ENCODE measurements at places on chromosomes 1 and 21.

- no peak for DNase-seq
These were observed 21.0 kb downstream of the ABCG1 start for GRCh38 chr21:42239973-42240372.

DNA sequence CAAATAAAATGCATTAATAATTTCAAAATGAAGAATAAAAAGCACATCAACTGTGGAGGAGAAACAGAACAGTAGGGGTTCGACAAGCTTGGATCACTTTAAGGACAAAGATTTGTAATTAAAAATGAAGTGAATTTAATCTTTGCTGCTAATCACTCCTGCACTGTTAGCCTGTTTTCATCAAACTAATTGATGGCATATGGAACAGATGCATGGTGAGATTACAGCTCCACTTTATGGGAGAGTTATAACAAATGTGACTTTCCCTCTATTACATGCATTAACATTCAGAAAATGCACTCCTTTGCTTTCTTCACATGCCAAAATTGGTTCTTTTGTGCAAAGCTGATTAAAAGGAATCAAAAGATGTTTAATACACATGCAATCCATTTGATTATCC is 207.2 kb upstream of the C21orf91 start:
- DNase-seq, result no peak

DNA sequence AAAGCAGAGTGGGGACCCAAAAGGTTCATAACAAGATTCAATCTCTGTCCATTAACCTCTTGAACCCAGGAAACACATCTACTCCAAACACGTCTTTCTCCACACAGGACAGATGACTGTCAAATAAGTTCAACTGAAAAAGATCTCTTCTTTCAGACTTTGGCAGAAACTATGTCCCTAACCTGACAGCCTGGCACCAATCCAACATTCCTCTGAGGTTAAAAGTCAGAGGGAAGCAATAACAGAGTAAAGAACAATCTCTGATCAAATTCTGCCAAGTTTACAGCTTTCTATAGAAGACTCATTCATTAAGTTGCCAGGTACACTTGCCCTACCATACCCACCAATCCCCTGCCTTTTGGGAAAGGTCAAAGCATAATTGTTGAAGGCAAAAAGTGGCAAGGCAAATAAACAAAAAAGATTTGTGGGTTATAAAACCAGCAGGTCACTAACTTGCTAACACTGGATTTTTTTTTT is 31.9 kb downstream of the OTUD7B start:
- DNase-seq, result no peak

DNA sequence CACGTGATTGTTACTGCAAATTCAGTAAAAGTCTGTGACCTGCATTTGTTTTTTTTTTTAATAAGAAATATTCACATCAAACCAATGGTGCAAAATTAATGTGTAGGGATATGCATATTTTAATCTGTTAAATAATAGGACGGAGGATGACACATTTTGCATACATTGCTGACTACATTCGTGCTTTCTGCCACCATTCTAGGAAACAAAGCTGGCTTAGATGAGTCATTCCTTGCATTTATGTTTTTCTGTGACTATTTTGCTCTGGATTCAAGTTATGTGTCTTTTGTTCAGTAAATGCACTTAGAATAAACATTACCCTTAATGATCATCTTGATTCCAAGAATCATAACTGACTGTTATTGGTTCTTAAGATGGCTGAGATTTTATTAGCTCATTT is 23.9 kb upstream of the CYYR1 start:
- no peak for DNase-seq

DNA sequence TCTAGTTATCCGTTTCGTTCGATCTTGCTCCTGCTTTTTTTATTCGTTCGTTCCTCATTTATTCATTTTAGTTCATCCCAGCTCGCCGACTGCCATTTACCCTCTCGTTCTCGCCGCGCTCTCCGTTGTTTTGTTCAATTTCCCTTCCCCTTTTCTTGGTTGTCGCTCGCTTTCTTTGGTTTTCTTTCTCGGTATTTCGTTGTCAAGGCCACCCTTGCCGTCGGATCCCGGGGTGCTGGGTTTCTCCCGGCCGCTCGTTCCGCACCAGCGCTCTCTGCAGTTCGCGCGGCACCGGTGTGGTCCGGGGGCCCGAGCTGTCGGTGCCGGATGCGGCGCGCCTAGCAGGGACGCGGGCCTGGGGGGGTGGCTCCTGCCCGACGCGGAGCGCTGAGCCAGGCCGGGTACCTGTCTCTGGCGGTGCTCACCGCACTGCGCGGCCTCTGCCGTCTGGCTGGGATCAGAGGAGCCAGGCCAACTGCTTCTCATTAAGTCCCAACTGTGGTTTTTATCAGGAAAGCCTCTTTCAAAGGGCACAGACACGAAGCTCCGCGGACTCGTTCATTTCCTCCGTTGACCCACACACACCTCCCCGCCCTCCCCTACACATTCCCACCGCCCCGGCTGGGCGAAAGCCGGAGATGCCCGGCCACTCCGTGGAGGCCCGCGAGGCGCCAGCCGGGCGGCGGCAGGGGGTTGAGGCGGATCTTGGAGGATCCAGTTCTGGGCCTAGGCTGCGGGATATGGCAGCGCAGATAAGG is 1.6 kb downstream of the ALX3 start:
- DNase-seq, result no peak

GRCh38 chr1:54318246-54318814 is 87.9 kb downstream of the SSBP3 start:
- no peak for DNase-seq

- peak; percentile 1 for DNase-seq
These were observed 322.4 kb upstream of the DEPDC1 start for GRCh38 chr1:68819190-68819829.

- no peak for DNase-seq
These were observed 19.9 kb downstream of the TBX19 start for GRCh38 chr1:168300626-168301025.

DNA sequence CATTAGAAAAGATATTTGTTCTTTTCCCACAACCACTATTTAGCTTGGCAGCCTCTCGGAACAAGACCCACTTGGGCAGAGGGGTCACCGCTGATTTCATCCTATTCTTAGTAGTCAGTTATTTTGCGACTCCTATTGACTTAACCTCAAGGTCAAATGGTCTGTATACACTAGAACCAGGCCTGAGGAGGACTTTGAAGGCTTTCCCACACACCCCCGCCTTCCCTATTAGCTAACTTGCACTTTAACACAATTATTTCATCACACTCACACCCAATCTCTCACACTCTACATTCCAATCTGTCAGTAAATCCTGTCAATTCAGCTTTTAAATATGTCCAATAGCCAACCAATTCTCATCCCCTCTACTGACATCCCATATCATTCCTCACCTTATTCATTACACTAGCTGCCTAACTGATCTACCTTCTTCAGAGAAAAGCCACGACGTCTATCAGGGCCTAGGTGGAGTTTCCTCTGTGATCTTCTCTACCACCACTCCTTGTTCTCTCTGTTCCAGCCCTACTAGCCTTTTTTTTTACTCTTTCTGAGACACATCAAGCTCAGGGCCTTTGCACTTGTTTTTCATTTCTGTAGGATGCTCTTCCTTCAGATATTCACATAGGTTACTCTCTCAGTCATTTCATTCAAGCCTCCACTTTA is 1.0 kb upstream of the NIBAN1 start:
- no peak for DNase-seq

DNA sequence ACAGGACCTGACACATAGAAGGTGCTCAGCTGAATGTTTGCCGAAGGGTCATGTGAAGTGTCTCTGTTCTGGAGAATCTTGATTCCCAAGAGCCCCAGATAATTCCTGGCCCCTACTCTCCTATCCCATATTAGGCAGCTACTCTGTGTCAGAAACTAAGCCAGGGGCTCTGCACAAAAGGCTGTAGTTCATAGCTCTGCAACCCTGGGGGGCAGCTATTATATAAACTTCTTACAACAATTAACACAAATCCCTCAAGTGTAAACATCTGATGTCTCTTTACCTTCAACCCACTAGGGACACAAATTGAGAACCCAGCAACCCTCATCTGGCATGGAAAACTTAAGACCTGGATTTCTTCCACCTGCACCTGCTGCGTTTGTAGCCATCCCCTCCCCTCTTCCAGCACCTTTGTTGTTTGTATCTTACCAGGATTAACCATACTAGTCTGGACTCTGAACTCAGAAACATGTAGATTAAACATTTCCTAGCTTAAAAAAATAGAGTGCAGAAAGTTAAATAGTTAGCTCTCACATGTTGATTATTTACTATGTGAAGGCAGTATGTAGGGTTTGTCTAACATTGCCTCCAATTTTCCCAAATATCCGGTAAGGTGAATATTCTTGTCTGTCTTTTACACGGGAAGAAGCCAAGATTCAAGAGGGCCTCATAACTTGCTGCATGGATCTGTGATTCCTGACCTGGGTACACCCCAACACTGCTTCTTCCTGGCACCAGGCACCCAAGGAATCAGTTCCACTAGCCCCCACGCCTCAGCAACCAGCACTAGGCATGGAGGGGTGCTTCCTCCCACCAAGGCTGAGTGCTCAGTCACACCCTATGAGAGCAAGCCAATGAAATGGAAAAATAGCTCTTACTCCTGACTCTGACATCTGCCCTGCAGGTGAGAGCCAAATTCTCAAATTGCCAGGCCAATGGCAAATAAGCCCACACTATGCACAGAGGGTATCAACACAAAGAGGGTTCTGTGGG is 220.7 kb upstream of the HOOK1 start:
- DNase-seq, result no peak

DNA sequence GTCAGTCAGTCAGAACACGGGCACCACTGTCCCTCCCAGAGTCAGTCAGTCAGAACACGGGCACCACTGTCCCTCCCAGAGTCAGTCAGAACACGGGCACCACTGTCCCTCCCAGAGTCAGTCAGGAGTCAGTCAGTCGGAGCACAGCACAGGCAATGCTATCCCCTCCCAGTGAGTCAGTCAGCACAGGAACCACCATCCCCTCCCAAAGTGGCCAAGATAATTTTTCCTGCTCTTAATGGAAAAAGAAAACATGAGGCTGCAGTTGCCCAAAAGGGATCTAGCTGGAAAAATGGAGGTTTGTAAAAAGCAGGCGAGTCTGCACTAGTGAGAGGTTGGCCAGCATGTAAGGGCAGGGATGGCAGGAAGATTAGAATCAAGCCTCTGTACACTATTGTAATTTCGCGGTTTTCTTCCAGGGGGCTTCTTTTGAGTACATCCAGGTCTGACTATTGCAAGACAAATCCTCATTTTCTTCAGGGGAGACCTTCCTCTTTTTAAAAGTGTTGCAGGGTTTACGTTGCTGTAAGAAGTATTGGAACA is 213.8 kb downstream of the SIPA1L2 start:
- DNase-seq, result no peak

DNA sequence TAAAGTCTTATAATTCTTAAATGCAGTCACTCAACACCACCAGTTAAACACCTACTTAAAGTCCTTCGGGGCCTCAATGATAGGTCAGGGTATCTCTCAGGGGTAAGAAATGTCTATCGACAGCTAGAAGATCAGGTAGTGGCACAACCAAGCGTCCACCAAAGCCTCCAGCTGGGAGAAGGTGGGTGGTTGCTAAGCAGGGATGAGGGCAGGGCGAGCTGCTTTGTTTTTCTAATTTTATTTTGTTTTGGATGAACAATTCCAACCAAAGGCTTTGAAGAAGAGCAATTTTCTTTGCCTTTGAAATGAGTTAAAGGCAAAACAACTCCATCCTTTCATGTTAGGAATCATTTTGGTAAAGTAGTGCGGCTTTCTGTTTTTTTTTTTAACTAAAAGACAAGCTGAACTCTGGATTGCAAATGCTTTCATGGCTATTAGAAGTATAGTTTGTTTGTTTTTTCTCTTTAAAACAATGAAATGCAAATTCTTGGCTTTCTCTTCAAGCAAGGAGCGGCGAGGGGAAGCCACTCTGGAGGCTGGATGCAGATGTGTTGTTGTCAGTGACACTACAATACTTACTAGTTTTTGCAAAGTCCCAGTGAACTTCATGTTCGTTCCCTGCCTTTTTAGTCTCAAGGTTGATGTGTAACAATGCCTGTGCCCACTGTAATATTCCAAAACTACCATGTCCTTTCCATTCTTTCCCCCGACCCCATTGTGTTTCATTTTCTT is 106.0 kb downstream of the MRPS6 start:
- DNase-seq, result no peak

- DNase-seq, result peak; percentile 59
These were observed 1.7 kb downstream of the BEST4 start for GRCh38 chr1:44786138-44786840.

GRCh38 chr1:93471911-93472310 is 24.0 kb downstream of the FNBP1L start:
- DNase-seq, result peak; percentile 86

- DNase-seq, result no peak
These were observed 102.8 kb downstream of the ETS2 start for GRCh38 chr21:38908537-38908936.

- DNase-seq, result no peak
These were observed 24.2 kb downstream of the ABL2 start for GRCh38 chr1:179205284-179205683.

DNA sequence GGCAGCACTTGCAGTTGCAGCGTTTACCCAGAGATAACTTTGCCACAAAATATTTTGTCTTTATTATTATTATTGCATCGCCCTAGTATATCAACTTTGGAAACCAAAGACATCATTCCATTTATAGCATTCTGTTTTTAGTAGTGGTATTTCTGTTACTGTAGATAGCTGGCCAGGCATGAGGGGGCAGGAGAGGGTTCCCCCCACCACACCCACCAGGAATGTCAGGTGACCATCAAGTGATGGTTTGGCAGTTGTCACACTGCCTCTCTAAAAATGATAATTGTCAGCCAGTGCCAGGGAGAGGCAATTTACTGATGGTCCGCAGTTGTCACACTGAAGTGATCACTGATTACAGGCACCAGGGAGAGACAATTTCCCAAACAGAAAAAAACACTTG is 135.6 kb downstream of the TSEN15 start:
- no peak for DNase-seq

DNA sequence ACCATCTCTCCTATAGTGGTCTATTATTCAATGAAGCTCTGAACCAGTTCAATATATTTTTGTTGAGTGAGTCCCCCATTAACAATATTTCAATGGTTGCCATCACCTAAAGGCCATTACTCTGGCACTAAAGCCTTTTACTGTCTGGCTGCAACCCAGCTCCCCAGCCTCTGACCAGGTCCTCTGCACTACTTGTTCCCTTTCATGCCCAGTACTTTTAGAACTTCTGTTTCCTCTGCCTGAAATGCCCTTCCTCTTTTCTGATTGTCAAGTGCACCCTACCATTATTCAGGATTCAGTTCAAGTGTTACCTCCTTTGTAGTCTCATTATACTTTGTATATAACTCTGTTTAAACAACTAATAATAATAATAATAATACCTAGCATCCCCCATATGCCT is 30.4 kb upstream of the ZFYVE9 start:
- DNase-seq, result no peak

- no peak for DNase-seq
These were observed 104.4 kb upstream of the UBE2U start for GRCh38 chr1:64098846-64099582.
